ENCODE measurements at places on chromosomes 13 and 19.

GRCh38 chr13:67225252-67226159 lies 4.6 kb downstream of the PCDH9 start:
- no peak for DNase-seq

DNA sequence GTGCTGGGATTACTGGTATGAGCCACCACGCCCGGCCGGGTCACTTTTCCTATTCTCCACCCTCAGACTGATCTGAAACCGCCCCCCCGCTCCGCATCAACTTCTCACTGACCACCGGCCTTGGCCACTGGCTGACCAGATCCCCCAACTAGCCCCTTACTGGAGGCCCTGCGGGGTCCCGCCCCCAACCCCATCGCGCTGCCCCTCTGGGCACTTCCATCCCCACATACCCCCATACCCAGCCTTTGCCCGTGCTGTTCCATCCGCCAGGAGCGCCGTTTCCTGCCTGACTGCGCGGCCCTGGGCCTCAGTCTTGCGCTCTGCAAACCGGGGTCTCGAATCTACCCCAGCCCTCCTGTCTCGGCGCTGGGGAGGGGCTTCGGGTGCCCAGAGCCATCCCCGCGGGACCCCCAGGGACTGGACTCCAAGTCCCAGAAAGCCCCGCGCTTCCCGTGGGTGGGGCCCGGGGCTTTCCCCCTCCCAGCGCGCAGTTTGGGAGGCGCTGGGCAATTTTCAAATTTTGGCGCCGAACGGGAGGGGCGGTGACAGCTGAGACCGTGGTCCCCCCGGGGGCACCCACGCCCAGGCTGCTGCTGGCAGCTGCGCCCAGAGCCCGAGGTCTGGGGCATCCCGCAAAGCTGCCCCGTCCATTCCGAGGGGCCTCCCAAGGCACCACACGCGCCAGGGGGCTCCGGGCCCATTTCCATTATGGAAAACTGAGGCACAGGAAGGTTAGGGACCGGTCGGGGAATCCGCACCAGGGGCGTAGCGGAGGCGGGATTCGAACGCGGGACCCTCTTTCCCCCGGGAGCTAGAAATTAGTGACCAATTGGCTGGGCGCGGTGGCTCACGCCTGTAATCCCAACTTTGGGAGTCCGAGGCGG lies 5.2 kb upstream of the LMNB2 start:
- DNase-seq, result peak; percentile 81

DNA sequence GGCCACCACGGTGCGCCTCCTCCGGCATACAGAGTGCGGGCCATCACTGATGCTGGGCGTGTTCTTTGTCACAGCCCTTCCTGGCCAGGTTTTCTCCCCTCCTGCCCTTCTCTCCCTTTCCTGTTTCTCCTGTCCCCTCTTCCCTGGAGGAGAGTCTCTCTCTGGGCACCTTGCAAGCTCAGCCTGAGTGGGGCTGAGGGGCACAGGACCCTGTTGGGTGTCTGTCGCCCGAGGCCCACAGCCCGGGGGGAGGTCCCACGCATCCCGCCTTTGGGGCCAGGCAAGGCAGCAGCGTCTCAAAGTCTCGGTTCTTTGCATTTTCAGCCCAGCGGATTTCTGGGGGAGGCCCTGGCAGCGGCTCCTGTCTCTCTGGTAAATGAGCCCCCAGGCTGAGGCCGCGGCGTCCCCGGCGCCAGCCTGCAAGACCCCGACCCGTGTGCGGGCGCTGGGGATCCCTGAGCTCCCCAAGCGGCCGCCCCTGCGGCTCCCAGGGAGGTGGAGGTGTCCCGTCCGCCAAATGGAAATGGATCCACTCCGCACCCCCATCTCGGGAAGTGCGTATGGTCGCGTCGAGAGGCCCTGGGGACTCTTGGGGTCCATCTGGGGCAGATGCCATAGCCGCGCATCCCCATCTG lies 47.2 kb downstream of the COMP start:
- DNase-seq, result no peak

GRCh38 chr13:26253262-26253786 lies 605 bp upstream of the CDK8 start:
- DNase-seq, result no peak

- DNase-seq, result peak; percentile 73
Observed at GRCh38 chr19:49590971-49591730, at the start of gene PRR12. Gene PRR12, plus strand, starts transcription at chr19:49591182. Its CDS starts 473 bp downstream, at chr19:49591655.

- DNase-seq, result no peak
Observed at GRCh38 chr13:58151452-58151851, 519.9 kb downstream of the PCDH17 start.

- no peak for DNase-seq
Observed at GRCh38 chr13:114261328-114261965, 20.0 kb upstream of the UPF3A start.

- DNase-seq, result no peak
Observed at GRCh38 chr13:88932950-88933349, 1261.8 kb downstream of the SLITRK5 start.

GRCh38 chr19:4987256-4987655 lies 18.3 kb downstream of the KDM4B start:
- DNase-seq, result no peak

DNA sequence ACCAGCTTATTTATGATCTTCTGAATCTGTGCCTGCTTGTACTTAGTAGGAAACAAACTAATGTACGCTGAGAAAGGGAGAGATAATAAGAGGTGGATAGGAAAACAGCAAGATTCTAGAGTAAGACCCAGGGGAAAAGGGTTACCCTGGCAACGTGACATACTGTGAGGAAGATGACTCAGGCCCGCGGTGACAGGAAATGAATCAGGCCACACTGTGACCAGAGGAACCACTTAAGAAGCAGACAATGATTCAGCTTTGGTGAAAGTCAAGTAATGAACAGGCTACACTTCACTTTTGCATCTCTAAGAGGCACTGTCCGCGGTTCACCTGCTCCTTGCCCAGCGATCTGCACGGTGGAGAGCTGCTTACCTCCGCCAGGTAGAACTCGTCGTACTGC lies 158.2 kb downstream of the NALCN start:
- DNase-seq, result peak; percentile 66

DNA sequence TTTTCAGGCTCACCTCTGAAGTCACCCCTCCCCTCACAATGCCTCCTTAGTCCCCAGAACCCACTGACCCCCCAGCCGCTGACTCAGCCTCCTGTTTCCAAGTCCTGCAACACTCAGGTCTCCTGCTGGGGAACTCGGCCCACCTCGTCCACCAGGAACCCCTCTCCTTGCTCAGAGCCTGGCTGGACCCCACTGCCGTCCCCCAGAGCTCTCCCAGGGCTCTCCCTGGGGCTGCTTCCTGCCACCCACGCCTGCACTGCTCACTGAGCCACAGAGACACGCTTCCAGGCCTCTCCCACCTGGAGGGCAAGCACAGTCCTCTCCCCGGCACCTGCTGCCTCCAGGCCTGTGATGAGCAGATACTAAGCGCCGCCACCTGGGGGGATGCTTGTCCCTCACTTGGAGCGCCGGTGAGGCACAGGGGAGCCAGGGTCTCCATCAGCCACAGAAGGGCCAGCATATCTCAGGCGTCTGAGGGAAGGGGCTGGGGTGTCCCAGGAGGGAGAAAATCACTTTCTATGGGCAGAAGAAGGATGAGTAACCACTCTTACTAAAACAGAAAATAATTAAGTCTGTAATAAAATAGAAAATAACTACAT lies 53.8 kb downstream of the KLF2 start:
- no peak for DNase-seq

DNA sequence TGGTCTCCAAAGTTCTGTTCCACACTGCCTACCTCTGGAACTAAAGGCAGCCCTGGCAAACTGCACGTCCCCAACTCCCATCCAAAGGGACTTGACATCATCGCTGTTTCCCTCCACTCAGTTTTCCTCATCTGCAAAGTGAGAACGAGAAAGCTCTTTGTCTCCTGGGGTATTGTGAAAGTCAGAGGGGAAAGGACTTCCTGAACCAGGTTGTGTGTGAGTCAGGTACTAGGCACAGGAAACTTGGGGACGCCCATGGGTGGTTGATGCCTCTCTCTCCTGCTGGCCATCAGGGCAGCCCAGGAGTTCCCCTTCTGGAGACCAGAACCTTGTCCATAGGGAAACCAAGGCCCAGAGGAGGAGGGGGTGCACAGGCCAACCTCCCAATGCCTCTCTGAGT lies 4.7 kb downstream of the CRLF1 start:
- DNase-seq, result no peak

DNA sequence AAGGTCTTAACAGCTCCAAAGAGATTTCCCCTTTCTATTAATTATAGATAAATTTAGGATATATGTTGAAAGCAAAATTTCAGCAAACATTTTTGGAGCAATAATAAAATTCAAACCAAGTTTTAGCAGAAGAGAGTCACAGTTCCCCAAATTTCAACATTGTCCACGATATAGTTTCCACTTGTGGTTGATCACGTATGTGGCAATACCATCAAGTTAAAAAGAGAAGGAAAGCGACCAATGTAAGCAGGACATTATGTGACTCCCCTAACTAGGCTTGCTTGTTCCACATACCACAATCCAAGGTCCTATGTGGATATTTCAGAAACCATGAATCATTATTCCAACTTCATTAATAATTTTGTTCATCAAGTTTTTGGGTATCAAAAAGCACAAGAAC lies 52.8 kb downstream of the ELF1 start:
- DNase-seq, result no peak

DNA sequence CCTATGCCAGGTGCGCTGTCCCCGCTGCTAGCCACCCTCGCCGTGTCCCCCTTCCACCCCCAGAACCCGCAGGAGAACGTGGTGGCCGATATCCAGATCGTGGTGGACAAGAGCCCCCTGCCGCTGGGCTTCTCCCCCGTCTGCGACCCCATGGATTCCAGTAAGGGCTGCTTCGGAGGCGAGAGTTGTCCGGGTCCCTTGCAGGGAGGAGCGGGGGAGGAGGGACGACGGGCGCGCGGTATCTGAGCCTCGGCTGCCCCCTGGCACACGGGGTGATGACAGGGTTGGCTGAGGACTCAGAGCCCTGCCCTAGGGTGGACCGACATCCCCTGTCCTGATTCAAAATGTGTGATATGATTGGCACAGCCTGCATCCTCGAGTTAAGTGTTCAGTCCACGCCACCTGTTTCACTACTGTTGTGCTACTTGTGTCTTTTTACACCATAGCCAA lies 653 bp downstream of the MVB12A start:
- DNase-seq, result peak; percentile 38

- peak; percentile 89 for DNase-seq
Observed at GRCh38 chr19:41327576-41328156, 17.7 kb downstream of the CCDC97 start.

DNA sequence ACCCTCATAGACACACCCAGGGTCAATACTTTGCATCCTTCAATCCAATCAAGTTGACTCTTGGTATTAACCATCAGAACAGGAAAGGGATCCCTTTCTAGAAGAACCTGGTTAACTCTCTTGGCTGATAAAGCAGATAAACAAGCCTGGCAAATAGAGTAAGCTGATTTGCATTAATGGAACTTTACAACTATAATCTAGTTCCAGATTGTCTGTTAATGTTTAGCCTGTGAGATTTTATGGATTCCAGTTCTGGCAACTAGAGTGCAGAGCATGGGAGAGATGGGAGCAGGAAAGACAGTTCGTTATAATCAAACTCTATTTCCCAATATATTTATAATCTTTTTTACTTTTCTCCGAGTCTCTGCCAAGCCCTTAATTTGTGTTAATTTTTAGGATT lies 272.6 kb upstream of the KLHL1 start:
- no peak for DNase-seq

- DNase-seq, result no peak
Observed at GRCh38 chr19:14182476-14182875, 23.5 kb downstream of the ADGRL1 start.

- DNase-seq, result no peak
Observed at GRCh38 chr13:32472194-32472621, 44.3 kb upstream of the N4BP2L1 start.

DNA sequence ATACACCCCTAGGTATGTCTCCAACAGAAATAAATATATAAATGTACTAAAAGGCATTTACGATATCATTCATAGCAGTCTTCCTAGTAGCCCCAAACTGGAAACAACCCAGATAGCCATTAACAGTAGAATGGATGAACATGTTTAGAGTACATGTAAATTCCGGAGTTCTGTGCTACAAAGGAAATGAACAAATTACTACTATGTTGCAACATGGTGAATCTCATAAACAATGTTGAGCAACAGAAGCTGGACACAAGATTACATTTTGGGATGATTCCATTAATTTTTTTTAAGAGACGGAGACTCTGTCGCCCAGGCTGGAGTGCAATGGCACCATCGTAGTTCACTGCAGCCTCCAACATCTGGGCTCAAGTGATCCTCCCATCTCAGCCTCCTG lies 5.9 kb upstream of the SLC7A10 start:
- DNase-seq, result no peak

DNA sequence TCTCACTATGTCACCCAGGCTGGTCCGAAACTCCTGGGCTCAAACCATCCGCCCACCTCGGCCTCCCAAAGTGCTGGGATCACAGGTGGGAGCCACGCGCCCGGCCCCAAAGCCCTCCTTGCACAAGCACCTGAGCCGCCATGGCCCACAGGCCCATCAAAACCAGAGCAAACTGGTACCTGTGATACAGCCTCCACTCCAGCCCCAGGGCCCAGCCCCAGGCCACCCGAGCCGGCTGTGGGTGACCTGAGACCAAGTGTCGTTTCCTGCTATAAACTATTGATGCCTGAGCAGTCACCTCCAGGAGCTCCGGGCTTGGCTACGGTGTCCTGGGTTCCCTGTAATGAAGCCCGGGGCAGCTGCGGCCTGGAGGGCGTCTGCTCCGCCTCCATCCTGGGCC lies 9.7 kb upstream of the PTBP1 start:
- DNase-seq, result no peak

- DNase-seq, result no peak
Observed at GRCh38 chr19:18660051-18660910, 23.2 kb upstream of the CRTC1 start.

DNA sequence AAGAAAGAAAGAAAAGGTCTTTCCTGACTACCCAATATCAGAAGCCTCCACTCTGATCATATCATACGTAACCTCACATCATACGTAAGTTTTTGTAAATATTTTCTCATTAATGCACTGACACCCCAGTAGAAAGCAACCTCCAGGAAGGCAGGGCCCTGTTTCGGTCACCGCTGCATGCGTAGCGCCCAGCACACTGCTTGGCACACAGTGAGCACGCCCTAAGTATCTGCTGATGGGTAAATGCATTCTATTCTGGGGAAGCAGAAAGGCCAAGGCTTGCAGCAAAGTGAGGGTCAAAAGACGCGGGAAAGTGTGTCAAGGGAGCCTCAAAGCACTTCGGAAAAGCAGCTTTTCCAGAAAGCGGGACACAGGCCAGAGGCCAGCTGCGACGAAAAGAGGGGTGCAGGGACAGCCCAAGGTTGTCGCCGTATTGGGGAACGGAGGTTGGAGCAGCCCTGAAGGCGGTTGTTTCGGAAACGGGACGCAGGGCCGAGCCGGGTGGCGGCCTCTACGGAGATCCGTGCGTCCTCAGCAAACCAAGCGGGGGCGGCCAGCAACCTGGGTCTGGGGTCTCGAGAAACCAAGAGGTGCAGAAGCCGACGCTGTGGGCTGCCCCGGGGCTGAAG lies 463 bp downstream of the SUGP1 start:
- peak; percentile 22 for DNase-seq

DNA sequence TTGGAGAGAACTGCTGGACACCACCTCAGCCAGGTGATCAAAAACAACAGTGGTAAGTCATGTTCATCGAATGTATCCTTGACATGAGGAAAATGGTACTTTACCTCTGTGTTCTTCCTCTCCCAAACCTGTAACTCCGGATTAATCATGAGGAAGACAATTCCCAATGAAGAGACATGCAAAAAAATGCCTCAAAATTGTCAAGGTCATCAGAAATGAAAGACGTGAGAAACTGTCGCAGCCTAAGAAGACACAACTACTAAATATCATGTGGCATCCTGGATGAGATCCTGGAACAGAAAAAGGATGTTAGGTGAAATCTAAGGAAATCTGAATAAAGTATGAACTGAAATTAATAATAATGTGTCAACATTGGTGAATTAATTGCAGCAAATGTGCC lies 178.4 kb downstream of the LACC1 start:
- DNase-seq, result no peak

GRCh38 chr19:4557144-4557970 lies 2.1 kb downstream of the SEMA6B start:
- peak; percentile 25 for DNase-seq
